ENCODE measurements at places on chromosomes 2 and 18.

DNA sequence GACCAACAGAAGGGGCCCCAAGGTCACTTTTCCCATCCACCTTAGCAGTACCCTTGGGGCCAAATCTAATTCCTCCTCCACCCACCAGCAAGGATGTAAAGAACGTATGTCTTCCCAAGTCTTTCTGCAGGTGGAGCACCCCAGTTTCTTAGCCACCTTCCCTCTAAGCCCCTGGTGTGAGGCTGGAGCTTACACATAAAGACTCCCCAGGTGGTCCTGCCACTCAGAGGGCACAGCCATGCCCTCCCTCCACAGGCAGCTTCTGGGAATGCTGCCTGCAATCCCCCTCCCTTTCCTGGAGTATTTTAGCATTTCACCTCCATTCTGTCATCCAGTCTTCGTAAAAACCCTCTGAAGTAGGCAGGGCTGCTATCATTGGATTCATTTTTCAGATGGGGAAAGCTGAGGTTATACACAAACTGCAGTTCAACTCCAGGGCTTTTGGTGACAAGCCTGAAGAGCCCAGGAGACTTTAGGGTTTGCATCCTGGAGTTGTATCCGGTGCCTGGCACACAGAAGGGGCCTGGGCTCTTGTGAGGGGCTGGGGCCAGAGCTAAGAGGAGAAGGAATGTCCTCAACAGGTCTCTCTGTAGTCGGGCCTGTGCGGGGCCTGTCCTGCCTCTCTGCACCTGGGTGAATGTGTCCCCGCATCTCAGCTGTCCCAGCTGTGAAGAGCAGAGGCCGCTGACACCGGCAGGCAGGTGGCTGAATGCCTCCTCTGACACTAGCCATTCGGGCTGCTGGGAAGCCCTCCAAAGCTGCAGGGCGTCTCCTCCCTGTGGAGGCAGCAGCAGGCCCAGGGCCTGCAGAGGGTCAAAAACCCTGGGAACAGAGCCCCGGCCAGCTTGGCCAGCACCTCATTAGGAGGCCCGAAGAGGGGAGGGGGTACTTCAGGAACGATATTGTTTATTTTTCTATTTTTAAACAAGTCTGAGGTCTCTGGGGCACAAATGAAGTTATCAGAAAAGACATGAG lies 27.6 kb downstream of the CIB4 start:
- no peak for DNase-seq

DNA sequence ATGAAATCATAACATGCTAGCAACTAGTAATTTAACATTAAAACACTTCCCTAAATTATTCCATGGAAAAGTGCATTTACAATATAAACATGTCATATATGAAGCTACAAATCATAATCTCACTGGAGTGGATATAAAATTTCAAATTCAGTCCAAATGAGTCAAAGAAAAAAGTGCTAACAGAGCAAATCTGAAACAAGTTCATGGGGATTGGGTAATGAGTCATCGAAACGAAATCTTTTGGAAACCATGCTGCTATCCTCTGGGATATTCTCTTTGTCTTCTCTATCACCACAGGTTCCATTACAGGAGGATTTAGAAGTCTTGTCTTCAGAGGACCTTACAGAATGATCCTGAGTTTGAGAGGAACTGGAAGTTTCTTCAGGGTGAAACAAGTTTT lies 34.1 kb downstream of the STK17B start:
- no peak for DNase-seq

- no peak for DNase-seq
Measured at GRCh38 chr2:116787848-116788247, 1026.6 kb upstream of the DDX18 start.

DNA sequence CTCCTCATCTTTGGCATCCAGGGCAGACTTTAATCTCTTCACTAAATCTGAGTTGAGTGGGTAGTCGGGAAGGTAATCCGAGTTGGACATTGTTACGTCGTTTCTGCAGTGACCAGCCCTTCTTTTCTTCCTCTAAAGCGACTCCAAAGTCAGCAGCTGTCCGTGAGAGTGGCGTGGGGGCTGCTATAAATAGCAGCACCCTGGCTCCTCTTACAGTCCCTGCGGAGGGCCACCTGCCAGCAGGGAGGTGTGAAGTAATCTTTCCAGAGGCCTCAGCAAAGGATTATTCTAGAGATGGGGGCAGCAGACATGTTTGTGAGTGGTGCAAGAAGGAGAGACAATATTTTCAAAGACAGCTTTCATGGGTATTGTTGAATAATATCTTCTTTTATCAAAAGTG lies at the start of gene ASB18:
Gene ASB18, minus strand, starts transcription at position 151 of the 400 bp plus-strand sequence. Its CDS starts 61 bp downstream, at position 90.
- no peak for DNase-seq

GRCh38 chr2:36238106-36238505 lies 117.5 kb upstream of the CRIM1 start:
- no peak for DNase-seq

- no peak for DNase-seq
Measured at GRCh38 chr2:39688181-39688580, 22.5 kb downstream of the TMEM178A start.

- no peak for DNase-seq
Measured at GRCh38 chr2:54649191-54649590, 74.3 kb upstream of the EML6 start.

GRCh38 chr18:24019641-24020331 lies 5.2 kb downstream of the TTC39C start:
- no peak for DNase-seq

- DNase-seq = no peak
Measured at GRCh38 chr2:182883451-182883850, 17.0 kb upstream of the FRZB start.

DNA sequence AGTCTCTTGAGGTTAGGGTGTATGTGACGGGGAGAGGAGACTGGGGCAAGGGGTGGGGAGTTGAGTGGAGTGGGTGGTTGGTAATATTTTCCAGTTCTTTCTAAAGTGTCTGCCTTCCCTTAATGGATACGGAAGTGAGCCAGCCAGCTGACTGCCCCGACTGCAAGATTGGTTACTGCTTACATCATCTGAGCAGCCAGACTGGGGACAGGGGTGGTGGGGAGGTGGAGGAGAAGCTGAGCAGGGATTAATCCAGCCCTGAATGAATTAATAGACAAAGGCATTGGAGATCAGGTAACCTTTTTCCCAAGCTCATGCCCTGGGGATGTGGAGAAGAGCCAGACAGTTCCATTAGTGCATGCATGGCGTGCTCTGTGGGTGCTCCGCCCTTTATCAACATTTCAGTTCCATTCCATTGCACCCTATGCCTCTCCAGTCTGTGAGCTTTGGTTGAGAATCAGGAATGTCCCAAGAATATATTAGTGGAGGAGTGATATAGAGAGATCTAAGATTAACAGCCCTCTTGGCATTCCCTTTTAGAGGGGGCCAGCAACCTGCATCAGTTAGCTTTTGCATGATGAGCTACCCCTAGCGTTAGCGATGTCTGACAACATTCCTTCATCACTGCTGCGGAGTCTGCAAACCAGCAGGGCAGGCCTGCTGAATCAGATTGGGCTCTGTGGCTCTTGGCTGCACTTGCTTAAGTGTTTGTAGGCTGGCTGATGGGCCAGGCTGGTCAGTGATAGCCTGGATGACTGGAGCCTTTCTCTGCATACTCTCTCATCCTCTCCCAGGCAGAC lies 67.4 kb downstream of the TNP1 start:
- DNase-seq = peak; percentile 16

DNA sequence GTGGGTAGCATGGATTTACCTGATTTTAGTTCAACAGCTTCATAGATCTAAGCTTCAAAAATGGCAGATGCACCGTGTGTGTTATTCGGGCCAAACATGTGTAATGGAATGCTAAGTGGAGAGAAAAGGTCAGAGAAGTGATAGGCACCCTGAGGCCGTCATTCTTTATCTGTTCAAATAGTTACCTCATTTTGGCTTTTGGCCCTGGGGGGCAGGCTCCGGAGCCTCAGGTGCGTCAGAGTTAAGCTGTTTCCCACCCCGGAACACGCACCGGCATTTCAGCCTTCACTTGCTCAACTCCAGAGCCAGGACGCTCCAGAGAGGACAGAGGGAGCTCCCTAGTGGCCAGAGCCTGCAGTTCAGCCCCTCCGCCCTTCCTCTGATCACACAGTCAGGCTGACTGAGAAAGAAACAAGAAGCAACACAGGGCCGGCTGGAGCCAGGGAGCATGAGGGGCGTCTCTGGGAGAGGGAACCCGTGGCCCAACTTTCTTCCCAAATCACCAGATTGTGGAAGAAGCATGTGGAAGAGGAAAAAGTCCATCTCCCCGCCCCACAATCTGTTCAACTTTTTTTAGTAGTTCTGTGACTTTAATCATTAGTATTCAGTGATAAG lies 135.2 kb upstream of the EPC2 start:
- peak; percentile 84 for DNase-seq

GRCh38 chr2:72629062-72629461 lies 196.8 kb downstream of the EXOC6B start:
- no peak for DNase-seq

DNA sequence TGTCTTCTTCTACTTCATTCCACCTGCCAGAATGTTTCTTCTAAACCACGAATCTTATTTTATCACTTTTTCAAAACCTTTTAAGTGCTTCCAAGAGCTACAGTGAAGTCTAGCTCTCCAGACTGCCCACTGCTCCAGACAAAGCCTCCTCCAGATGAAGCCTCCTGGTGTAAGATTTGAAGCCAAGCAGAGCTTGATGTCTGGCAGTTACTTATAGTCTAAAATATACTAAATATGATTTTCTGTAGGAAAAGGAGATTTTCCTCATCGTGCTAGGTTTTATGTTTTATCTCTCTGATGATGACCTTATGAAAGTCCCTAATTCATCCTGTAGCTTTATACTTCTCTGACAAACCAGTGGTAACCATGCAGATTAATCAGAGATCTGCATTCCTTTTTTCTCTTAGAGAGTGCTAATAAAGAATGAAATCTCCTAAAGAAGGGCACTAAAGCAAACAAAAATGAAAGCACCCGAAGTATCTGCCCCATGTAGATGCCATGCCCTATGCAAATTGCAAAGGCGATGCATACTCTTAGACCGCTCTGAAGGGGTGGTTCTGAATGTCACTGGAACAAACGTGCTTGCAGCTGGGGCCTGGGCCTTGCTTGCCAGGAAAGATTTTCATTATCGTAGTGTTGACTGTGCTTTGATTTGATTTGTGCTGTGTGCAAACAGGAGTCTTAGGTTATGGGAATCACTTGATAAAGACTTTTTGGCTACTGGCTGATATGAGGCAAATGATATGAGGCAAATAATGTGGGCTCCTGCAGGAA lies 314.2 kb downstream of the PID1 start:
- DNase-seq = no peak

- DNase-seq = no peak
Measured at GRCh38 chr2:101474731-101475384, at the start of gene RFX8. Gene RFX8, minus strand, starts transcription at chr2:101475112. Its CDS starts 8,264 bp downstream, at chr2:101466848.

DNA sequence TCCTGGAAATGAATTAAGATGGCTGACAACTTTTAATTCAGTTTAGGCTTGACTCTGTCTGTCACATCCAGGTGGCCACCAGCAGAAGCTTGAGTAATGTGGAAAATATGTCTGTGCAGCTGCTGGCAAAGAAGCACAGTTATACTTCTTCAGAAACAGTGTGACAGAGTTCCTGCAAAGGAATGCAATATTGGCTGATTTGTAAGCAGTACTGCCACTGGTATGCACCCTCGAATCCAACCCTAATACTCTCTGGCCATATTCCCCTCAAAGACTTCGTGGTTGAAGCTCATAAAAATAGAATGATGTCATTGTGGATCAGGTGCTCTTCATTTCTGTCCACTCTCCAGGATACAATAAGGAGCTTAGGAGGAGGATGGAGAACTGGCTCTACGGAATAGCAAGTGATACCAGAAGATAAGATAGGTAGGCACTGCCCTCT lies 86.2 kb downstream of the METTL8 start:
- DNase-seq = peak; percentile 29

- no peak for DNase-seq
Measured at GRCh38 chr2:102783506-102784183, 21.8 kb downstream of the TMEM182 start.

GRCh38 chr2:202154613-202155012 lies 81.6 kb downstream of the KIAA2012 start:
- DNase-seq = no peak

DNA sequence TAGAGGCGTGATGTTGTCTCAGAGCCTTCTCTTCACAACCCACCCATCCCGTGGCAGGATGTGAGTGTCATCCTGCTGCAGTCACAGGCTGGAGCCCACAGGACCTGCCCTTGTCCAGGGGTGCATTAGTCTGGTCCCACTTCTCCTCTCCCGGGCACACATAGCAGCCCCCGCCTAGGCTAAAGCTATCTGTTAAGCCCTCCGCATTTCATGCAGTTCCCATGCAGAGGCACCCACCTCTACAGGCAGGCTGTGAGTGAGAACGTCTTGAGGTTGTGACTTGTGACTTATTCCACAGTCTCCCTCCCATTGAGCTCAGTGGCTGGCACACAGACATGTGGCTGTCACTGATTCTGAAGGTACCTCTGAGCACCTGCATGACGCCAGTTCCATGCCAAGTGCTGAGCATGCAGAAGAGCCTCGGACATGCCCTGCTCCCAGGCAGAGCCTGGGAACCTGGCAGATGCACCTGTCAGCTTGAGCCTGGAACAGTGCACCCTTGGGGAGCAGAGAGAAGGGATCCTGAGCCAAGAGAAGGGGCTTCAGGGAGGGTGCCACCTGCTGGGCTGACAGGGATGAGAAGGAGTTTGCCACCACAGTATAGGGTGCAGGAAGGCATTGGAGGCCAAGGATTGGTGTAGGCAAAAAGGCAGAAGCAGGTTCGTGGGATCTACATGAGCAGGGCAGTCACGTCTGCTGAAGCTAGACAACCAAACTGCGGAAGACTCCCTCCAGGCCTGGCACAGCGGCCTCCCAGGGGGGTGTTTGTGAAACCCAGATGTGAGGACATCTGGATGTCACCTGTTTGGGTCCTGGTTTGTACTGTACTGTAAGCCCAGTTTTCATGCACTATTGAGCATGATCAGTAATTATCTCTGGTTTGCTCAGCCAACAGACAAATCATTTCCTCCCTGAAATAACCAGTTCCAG lies 213.6 kb downstream of the GLI2 start:
- peak; percentile 41 for DNase-seq

DNA sequence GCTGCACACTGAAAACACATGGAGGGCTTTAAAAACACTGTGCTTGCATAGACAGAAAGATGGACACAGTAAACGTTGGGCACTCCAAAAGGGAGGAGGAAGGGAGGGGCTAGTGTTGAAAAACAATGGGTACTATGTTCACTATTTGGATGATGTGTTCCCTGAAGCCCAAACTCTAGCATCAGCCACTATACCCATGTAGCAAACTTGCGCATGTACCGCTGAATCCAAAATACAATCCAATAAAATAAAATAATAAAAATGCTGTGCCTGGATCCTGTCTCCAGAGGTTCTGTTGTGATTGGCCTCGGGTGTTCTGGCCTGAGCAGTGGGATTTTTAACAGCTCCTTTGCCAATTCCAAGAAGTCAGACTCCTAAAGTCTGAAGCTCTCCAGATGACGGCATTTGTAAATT lies 166.0 kb downstream of the TMEM182 start:
- DNase-seq = no peak

DNA sequence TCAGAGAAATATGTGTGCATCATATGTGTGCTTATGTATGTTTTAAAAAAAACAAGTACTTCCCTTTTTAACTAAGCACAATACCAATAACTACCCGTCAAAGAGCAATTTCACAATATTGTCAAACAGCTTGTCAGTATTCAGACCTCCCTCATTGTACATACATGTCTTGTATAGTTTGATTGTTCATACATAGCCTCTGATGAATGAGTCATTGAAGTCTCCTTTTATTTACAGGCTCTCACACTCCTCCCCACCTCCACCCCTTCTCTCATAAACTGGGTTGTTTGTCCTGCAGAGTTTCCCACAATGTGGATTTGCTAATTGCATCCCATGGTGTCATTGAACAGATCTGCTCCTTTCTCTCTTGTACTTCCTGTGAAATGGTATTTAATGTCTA lies 132.8 kb upstream of the L3MBTL4 start:
- DNase-seq = no peak

- DNase-seq = no peak
Measured at GRCh38 chr2:165113414-165113813, 90.4 kb downstream of the SCN3A start.

- DNase-seq = no peak
Measured at GRCh38 chr2:85545780-85546240, 6.8 kb downstream of the MAT2A start.
